Activated CD4-positive, alpha-beta T cell treated with anti-CD3 and anti-CD28 coated beads, Interleukin-2, Interleukin-6, amounts not matched to agents 100 ng/mL and 50 ng/mL, durations not matched to agents 16 hours and 8 hours (primary cell): ENCODE measurements at places on chromosomes 4 and X.

DNA sequence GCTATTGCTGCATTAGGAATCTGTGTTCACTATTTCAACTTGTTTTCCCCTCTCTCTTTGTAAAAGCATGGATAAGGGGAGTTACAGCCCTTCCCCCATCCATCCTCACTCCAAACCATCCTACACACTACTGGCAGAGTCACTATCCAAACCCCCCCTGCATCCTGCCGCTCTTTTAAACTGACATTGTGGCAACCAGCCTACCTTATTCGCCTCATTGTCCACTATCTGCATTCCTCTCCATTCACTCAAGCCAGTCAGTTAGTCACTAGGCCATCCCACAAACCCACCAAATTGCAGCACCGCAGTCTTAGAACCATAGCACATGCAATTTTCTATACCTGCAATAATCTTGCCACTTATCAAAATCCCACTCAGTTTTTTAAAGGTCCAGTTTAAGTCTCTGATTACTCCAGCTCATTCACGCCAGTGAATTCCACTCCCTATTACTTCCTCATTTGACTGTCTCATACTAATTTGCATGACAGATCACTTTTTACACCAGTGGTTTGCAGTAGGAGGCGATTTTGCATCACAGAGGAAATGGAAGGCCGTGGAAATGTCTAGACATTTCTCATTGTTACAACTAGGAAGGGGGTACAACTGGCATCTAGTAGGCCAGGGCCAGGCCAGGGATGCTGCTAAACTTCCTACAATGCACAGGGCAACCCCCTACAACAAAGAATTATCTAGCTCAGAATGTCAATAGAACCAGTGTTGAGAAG, 181.8 kb downstream of the HS6ST2 start:
- DNase-seq: peak; percentile 19

DNA sequence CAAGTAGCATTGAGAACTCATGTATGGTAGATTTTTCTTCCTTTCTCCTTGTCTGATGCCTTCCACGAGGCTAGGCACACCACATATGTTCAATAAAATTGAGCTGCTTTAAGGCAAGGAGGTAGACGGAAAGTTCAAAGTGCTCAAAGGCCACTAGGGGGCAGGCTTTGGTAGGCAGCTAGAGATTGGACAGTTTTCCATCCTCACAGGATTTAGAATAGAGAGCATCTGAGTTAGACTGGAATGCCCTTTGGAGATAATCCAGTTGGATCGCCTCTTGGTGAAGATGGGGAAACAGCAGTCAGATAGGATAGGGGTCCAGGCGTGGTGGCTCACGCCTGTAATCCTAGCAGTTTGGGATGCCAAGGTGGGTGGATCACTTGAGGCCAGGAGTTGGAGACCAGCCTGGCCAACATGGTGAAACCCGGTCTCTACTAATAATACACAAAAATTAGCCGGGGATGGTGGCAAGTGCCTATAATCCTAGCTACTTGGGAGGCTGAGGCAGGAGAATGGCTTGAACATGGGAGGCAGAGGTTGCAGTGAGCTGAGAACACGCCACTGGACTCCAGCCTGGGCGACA, 30.4 kb downstream of the ELF4 start:
- DNase-seq: peak; percentile 71

DNA sequence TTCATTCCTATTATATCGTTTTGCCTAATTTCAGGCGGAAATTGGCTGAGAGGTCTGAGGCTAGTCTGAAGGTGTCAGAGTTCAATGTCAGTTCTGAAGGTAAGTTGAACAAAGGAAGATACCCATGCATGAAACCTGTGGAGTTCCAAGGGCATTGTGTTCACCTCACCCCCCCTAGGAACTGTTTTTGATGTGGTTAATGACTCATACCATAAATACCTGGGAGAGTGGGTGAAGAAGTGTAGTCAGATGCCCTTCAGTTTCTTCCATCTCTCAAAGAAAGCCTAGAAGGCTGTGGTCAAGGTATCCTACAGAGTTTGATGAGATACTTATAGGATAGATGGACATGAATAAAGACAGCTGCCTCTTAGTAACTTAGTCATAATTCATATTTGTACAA, 2.7 kb downstream of the UTP14A start:
- no peak for DNase-seq

GRCh38 chrX:129830494-129830893, 13.2 kb downstream of the ZDHHC9 start:
- DNase-seq: no peak

GRCh38 chr4:121668368-121669162, 28.2 kb downstream of the ANXA5 start:
- DNase-seq: no peak

- peak; percentile 94 for DNase-seq
These were observed 17.6 kb upstream of the NAT8L start for GRCh38 chr4:2041239-2042130.

GRCh38 chr4:40577588-40578253, 51.9 kb downstream of the RBM47 start:
- DNase-seq: no peak

- DNase-seq: no peak
These were observed 4.5 kb downstream of the CXXC4 start for GRCh38 chr4:104490096-104490769.

DNA sequence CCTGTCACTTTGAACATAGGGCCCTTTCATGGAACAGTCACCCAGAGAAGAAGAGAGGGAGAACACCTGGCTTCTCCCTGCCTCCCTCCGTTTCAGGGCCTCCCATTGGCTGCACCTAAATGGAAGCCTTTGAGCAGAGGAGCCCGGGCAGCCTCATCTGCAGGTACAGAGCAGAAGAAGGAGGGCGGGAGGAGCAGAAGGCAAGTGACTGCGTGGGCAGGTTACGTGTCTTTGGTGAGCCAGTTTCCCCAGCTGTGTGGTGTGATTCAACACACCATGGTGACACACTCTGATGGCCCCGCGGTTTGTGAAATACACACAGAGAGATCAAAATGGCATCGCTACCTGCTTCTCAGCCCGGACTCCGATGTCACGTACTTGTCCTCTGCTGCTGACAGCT, 431 bp downstream of the C4orf50 start:
- no peak for DNase-seq

DNA sequence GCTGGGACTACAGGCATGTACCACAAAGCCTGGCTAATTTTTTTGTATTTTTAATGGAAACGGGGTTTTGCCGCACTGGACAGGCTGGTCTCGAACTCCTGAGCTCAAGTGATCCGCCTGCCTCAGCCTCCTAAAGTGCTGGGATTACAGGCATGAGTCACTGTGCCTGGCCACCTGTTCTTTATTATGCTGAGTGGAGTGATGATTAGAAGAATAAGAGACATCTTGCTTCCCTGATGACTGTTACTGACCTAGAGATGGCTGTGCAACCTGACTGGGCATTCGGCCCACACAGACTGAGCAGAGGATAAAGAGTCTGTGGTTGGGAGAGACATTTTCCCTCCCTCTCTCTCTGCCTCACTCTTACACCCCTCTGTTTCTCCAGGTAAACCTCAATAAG, 56.7 kb downstream of the SPINK2 start:
- no peak for DNase-seq

DNA sequence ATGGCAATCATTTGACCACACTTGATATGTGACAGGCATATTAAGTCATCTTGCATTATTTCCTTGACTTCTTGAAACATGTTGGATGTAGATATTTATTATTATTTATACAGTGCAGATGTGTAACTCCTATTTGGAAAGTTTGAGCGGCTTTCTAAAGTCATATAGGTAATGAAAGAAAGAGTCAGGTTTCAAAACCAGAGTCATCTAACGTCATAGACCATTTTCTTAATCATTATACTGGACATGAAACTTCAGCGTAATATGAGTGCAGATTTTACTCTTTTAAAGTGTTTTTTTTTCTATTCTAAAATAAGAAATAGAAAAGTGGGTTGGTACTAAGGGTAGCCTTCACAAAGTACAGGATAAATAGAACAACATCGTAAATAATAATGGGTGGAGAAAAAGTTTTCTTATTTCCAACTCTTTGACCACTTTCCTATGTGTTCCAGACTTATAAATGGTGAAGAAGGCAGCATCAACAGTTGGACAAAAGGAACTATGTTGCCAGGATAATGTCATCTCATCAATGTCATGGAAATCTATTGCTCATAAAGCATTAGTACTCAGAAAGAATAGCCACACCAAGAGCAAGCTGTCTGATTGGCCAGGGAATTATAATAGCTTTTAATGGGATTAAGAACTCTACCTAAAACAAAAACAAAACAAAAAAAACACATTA, 108.0 kb upstream of the PCDH18 start:
- DNase-seq: no peak

GRCh38 chrX:311156-312129, 7.2 kb downstream of the GTPBP6 start:
- no peak for DNase-seq

- no peak for DNase-seq
These were observed 359.1 kb downstream of the ZNF674 start for GRCh38 chrX:46185923-46186810.

DNA sequence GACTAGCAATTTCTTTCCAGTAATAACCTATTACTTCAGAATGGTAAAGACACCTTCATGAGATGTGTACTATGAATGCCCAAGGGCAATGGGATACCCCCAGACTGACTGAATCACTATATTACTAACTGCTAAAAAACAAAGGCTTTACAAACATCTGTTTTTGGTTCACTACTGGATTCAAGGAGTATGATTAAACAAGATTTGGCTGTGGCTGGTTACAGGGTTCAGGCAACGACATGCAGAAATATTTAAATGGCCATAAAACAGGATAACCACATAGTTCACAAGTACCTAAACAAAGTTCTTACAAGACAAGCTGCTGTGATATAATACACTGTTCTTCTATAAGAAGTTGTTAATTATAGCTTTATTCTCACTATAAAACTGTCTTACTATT, 128.2 kb downstream of the FRYL start:
- DNase-seq: no peak

- no peak for DNase-seq
These were observed 140.5 kb downstream of the KLHL8 start for GRCh38 chr4:87079967-87080366.

GRCh38 chr4:85725721-85726170, 250.8 kb downstream of the ARHGAP24 start:
- no peak for DNase-seq

GRCh38 chr4:86181585-86181984, 178.3 kb downstream of the MAPK10 start:
- no peak for DNase-seq

GRCh38 chr4:92305878-92306520, 2.2 kb downstream of the GRID2 start:
- no peak for DNase-seq

DNA sequence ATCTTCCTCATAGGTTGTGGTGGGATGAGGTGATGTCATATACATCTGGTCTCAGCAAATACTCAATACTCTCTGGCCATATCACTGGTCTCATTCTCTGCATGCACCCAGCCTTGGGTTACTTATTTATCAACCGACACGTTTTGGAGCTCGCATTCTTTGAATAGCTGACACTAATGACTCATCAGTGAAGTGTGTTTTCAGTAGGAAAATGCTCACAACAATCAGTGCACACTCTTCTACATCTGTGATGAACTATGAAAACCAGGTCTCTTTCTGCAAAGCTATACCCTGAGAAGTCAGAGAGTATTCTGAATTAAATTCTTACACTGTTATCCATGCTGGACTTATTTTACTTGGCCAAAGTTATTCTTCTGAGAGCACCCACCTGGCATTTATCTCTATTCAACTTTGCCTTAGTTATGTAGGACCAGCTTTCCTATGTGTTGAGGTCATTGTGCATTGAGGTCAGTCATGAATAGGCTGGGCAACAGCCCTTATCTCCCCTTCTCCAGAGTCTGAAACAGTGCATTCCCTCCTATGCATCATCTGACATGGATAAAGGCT, 58.7 kb upstream of the DHX15 start:
- DNase-seq: peak; percentile 2

GRCh38 chr4:80611678-80611979, 276.1 kb downstream of the CFAP299 start:
- DNase-seq: no peak

DNA sequence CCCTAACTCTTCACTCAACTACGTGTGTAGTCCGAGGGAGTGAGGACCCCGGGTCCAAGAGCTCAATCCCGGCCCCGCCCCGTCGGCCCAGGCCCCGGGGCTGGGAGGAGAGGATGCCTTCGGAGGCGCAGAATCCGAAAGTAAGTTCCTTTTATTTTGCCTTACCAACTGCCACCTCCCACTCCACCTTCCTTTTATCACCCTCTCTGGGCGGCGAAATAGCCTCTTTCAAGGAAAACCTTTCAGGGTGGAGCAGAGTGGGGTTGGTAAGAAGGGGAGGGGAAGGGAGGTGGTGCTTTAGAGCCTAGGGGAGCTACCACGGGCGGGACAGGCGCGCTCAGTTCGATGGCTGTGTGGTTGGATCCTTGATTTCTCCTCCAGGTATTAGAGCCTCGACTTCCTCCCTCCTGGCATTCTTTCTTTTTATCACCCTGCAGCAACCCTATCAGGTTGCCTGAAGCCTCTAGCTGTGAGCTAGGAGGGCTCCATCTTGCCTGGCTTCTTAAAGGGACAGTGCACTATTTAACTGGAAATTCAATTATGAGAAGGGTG, 191.2 kb downstream of the RRAGB start:
- DNase-seq: peak; percentile 16

- no peak for DNase-seq
These were observed 71.2 kb upstream of the HCCS start for GRCh38 chrX:11039926-11040325.

DNA sequence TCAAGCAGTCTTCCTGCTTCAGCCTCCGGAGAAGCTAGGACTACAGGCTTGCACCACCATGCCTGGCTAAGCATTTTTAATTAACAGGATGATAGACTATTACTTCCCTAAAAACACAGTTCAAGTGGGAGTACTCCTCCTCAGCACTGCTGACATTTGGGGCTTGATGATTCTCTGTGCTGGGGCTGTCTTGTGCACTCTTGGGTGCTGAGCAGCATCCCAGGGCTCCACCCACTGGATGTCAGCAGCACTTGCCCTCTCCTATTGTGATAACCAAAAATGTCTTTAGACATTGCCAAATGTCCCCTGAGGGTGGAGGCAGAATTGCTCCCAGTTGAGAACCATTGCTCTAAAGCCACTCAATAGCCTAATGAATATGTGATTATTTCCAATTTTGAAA, 60.4 kb downstream of the CLCN4 start:
- no peak for DNase-seq

DNA sequence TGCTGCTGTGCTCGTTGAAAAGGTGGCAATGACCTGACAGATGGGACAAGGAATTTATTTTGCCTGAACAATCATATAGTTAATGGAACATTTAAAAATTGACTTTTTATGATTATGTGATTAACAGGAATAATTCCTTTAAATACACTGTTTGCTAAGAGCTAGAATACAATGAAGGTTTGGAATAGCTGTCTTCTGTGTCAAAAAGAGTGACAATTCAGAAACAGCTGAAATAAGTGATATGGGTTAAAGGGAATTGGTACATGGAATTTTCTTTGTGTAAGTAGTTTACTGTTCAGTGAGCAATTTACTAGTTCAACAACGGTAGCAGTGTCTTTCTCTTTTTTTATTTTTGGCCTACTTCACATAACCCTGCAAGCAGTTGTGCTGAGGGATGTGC, 1083.5 kb upstream of the GRID2 start:
- DNase-seq: no peak

- no peak for DNase-seq
These were observed 18.7 kb downstream of the UBA6 start for GRCh38 chr4:67682266-67682665.

- DNase-seq: no peak
These were observed 6.9 kb downstream of the CLCN3 start for GRCh38 chr4:169627307-169627706.

- no peak for DNase-seq
These were observed 102.6 kb downstream of the IL1RAPL2 start for GRCh38 chrX:104668550-104668949.
